AG08396 (cell line): ENCODE measurements at places on chromosomes 2 and 18.

DNA sequence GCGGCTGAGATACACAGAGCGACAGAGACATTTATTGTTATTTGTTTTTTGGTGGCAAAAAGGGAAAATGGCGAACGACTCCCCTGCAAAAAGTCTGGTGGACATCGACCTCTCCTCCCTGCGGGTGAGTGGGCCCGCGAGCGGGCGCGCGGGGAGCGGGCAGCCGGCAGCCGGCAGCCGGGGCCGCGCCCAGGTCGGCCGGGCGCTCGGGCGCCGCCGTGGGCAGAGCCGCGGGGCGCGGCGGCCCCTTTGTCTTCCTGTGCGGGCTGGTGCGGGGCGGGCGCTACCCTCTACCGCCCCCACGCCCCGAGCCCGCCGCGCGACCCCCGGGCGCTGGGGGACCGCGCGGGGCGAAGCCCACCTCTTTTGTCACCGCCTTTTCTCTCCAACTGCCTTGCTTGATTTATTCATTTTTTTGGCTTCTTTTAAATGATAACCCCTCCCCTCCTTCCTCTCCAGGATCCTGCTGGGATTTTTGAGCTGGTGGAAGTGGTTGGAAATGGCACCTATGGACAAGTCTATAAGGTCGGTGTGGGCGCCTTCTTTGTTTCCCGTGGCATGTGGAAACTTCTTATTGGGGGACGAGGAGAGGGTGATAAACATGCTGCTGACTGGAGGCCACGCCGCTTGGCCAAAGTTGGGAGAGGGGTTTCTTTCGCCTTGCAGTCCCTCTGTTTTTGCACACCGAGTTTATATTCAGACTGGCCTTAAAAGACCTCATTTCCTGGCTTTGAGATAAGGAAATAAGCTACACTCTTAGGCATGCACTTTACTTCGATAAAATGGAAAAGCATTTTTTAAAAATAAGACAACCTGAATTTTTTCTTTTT is 722 bp downstream of the MAP4K4 start:
- DNase-seq, result peak; percentile 56

DNA sequence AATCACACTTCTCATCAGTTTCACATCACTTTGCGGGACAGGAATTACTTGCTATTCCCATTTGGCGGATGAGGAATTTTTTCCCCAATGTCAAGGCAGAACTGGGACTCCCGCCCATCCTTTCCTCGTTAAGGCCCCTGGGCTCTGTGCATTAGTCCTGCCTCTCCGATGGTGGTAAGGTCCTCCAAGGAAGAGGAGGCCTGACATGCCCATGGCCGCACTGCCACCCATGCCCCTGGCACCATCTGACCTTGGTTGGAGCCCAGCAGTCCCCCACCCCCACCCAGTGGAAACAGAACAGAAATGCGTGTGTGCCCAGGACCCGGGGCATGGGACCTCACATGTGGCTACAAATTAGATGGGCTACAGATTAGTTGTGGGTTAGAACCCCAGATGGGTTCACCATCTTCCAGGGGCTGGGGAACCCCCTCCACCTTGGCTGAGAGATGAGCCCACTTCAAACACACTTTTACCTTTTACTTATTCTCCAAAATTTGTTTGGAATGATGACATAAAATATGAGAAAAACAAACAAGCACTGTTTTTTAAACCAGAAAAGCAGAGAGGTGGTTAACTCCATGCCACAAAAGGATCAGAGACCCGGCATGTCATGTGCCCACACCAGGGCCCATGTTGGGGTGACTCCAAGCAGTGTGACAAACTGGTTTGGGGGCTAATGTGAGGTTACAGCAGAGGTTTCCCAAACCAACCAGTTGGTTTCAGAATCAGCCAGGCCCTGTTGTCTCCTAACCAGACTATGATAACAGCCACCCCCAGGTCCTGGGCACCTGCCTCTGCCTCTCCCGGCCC is 11.0 kb upstream of the DUSP2 start:
- DNase-seq, result no peak

DNA sequence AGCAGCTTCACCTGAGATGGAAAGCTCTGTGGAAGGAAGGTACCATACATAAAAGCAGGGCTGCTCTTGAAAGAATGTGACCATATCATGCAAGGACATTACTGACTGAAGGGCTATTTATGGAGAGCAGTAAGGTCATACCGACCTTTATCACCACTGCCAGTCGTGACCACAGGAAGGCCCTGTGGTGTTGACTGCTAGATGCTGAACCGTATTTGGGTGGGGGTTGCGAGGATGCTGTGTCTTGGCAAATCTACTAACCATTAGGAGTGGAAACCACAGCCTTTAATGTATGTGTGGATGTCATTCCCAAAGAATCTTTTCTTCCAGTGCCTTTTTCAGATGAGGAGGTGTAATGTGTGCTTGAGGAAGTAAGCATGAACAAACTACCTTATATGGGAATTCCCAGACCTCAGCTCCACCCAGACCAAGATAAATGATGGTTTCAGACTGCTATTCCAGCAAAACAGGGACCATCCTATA is 60.8 kb downstream of the LIMS1 start:
- peak; percentile 28 for DNase-seq

- DNase-seq, result no peak
These were observed 689.6 kb downstream of the TSN start for GRCh38 chr2:122445003-122445402.

GRCh38 chr2:197985029-197985638 is 180.7 kb downstream of the PLCL1 start:
- DNase-seq, result no peak

- DNase-seq, result no peak
These were observed 437.6 kb downstream of the DLGAP1 start for GRCh38 chr18:4017480-4017879.

DNA sequence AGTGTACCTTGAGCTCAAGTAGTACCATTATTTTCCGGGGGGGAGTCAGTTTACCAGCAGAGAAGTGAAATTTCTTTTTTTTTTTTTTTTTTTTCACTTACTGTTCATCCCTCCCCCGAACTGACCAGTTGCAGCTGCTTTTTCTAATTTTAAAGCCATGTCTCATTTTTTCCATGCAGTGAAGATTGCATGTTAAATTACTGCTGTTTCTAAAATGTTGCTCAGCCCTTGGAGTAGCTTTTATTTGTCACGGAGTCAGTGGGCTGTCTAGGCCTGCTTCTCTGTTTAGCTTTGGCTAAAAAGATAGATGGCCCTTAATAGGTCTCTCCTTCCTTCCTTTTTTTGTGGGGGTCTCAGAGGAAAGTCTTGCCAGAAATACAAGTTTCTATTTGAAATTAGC is 70.2 kb downstream of the NGEF start:
- no peak for DNase-seq

GRCh38 chr2:240963065-240963867 is 35.2 kb upstream of the SNED1 start:
- DNase-seq, result no peak

DNA sequence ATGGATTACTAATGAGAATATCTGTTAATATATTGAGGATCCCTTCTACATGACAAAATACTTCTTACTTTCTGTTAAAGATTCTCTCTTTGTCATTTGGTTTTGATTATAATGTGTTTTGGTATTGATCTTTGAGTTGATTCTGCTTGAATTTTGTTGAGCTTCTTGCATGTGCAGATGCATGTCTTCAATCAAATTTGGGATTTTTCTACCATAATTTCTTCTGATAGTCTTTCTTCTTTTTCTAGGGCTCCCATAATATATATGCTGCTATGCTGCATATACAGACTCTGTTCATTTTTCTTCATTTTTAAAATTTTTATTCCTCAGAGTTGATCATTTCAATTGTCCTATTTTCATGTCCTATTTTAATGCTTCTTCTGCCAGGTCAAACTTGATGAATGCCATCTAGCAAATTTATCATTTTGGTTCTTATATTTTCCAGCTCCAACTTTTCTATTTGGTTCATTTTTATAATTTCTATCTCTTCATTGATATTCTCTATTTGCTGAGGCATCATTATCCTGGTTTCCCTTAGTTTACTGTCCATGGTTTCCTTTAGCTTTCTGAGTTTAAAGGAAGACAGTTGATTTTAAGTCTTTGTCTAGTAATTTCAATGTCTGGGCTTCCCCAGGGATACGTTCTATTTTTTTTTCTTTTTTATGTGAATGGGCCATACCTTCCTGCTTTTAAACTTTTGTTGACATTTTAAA is 244.7 kb downstream of the WDPCP start:
- DNase-seq, result no peak

DNA sequence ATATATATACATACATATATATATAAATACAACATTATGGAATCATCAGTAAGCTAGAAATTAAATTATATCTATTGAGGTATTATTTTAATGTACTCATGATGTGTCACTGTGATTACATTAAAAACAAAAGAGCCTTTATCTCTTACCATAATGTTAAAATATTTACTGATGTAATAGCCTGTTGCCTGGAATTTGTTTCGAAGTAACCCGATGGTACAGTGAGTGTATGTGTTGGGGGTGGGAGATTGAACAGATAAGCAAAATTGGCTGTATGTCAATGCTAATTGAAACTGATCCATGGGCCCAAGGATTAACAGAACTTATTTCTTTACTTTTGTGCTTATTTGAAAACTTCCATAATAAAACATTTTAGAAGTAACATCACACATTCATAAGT is 1473.2 kb downstream of the LRP1B start:
- DNase-seq, result no peak

- peak; percentile 41 for DNase-seq
These were observed 300.1 kb upstream of the TRIB2 start for GRCh38 chr2:12416600-12416999.

DNA sequence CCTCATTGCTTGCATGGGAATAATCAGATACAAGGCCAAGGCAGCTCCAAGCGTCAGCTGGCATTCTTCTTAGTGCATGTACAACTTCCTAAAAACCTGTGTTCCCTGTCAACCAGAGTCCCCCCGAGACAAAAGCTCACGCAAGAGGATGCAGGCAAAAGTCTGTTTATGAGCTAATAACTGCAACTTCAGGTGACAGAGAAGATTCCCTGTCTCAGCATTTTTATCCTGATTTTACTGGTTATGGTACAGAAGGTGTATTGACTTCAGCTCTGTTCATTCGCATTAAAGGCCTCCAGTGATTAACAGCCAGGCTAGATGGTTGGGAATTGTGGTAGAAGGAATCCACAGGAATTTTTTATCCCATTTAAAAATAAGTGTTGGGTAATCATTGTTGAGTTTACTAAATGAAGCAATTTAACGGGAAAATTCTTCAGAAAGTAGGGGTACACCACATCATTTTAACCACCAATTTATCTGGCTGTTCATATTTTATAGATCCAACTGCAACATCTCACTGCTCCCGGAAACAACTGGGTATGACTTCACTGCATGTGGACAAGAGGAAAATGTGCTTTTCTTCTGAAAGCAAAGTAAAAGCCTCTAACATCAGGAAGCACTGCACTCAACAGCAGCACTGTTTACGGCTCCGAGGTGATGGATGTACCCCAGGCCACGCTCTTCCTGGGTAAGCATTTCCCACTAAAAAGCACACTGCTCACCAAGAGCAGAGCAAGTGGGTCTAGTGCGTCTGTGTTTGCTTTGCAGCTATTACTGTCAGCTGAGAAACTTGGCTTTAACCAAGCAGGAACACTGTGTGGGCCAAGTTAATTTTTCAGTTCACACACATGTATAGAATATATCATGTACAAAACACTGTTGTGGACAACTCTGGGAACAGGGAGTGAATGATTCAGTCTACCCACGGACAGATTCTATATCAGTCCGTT is 31.9 kb downstream of the CCBE1 start:
- no peak for DNase-seq
